DMS153 (cell line): ENCODE measurements at places on chromosomes 4 and X.

DNA sequence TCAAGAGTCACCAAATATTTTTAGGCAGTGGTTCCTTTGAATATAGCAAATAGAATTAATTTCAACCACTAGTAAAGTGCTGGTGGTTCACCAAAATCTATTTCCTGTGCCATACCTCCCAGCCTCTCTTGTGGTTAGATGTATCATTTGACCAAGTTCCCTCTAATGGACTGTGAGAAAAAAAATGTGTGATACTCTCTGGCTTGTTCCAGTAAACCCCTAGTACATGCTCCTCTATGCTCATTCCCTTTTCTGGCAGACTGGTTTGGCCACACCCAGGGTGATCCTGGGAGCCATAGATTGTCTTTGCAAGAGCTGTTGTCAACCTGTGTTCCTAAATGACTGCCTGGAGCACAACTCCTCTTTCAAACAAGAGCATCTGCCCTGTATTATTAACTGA lies 109.5 kb downstream of the FRAS1 start:
- DNase-seq, result no peak

DNA sequence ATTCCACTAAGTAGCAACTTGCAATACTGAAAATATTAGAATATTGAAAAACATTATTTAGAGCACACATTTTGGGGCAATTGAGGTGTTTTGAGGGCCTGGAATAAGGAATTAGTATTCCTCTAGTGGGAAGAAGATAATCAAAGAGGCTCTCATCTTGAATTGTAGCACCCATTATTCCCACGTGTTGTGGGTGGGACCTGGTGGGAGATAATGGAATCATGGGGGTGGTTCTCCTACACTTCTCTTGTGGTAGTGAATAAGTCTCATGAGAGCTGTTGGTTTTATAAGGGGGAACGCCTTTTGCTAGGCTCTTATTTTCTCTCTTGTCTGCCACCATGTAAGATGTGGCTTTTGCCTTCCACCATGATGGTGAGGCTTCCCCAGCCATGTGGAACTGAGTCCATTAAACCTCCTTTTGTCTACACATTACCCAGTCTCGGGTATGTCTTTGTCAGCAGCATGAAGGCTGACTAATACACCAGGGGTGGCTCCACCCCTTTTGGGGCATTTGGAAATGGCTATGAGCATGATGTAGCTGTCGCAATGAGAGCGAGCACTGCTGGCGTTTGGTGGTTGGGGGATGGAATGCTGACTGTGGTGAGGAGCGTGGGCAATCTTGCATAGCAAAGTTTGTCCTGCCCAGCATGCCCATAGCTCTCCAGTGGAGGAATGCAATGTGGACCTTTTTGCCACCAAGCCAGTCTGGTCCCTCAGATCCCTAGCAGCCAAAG lies 308.2 kb downstream of the FRMPD4 start:
- DNase-seq, result no peak

GRCh38 chr4:170400361-170400760 lies 310.6 kb upstream of the AADAT start:
- DNase-seq, result no peak

GRCh38 chrX:71096760-71097032 lies 1.0 kb downstream of the FOXO4 start:
- no peak for DNase-seq

GRCh38 chr4:8079031-8079885 lies 79.4 kb downstream of the ABLIM2 start:
- no peak for DNase-seq

GRCh38 chr4:1240721-1241465 lies 8.0 kb downstream of the CTBP1 start:
- no peak for DNase-seq

DNA sequence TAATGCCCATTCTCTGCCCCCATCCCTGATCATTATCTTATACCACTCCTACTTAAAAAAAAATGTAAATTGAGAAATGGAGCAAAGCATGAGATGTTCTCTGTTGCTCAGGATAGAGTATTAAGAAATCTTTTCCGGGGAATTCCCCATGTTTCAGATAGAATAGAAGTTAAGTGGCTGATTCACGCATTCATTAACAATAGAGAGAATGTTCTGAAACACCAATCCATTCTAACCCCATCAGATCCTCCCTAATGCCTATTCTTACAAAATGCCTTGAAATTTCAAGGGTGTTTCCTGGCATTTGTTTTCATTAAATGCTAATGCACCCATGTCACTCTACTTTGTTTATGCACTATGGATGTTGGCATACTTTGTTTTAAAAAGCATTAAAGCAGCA lies 101.1 kb downstream of the AREG start:
- DNase-seq, result no peak

DNA sequence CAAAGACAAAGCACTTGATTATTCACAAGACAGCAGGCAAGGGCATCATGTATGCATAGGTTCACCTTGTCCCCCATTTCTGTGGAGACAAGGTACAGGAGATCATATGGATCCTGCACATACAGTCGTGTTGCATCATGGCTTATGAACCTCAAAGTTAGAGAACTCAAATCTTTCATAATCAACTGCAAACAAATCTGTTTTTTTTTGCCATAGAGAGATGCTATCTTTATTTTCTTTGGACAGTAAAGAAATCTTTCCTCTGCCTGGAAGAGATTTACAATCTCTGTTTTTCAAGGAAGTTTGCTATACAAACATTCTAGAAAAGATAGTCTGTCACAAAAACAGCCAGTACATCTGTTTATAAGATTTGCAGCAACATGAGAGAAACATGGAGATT lies 578.8 kb downstream of the ANKRD50 start:
- DNase-seq, result no peak

DNA sequence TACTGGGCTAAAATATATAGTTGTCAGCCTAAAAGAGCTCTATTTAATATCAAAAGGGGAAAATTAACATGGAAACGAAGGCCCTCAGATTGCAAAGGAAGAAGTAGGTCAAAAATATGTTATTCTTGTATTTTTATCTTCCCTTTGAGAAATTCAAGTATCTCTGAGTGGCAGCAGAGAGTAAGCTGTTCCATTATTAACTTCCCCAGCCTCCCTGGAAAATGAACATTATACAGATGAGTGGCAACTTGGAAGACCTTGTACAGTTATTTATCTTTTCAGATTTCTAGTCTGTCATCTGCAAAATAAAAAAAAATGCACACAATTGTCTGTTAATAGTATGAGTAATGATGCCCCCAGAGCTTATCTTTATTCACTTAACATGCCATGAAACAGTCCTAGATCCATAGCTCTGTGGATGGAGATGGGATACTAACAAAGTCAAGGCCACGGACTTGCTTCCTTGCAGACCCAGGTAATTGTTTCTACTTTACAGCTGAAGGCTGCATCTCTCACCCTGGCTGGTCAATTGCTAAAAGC lies 93.0 kb downstream of the CORIN start:
- no peak for DNase-seq

GRCh38 chrX:102985192-102985591 lies 48.1 kb downstream of the RAB40AL start:
- no peak for DNase-seq

GRCh38 chr4:17613761-17614415 lies 553 bp upstream of the MED28 start:
- no peak for DNase-seq

DNA sequence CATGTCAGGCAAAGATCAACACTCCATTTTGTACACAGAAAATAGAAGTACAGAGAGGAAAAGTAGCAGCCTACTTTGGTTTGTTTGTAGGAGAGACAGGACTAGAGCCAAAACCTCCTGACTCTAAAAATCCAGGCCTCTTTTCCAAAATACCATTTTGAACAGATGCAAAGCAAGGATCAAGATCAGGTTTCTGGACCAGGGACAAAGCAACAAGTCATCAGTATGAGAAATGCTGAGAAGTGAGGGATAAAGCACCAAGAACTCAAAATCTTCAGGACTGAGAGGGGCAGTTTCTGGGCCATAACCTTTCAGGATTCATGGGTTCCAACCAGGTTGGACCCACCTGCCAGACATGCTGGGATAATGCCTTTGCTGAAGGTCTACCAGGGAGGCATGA lies 36.6 kb upstream of the MBTPS2 start:
- no peak for DNase-seq

- DNase-seq, result no peak
Observed at GRCh38 chr4:149065753-149066152, 623.5 kb upstream of the NR3C2 start.

- no peak for DNase-seq
Observed at GRCh38 chr4:186051096-186051495, 17.9 kb upstream of the TLR3 start.

DNA sequence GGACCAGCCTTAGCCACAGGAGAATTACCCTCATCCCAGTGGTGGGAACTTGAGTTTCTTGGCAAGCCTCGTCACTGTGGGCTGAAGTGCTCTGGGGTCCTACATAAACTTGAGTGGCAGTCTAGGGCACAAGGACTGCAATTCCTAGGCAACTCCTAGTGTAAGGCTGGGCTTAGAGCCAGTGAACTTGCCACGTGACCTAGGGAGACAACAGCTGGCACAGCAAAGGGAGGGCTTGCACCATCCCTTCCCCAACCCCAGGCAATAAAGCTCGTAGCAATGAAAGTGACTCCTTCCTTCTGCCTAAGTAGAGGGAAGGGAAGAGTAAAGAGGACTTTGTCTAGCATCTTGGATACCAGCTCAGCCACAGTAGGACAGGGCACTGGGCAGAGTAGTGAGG lies 81.8 kb downstream of the TEX11 start:
- no peak for DNase-seq

DNA sequence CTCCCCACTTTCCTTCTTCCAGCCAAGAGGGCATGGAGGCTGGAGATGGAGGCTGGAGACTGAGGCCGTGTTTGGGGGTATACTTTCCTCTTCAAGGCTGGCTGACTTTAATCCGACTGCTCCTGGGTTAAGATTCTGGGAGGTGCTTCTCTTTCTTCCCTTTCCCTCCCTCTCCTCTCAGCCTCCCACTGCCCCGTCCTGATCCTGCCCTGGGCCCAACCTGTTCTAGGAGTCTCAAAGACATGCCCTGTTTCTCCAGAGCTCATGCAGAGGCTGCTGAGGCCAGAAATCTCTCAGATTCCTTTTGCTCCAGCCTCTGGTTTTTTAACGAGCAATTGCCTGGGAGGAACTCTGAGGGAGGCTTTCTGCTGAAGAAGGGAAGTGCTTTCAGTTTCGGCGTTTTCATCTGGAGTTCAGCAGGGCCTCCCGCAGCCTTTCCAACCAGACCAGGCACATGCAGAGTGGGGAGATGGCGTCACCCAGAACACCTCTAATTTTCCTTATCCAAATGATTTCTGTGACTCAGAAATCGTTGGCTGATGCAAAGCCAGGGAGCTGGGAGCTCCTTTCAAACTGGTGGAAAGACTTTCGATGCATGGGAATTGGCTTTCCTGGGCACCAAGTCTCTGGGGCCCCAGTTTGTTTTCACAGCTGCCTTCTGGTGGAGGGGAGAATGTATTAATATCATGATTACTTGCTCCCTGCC lies 34.5 kb upstream of the FAM9C start:
- no peak for DNase-seq

GRCh38 chr4:41143311-41144039 lies 70.9 kb downstream of the APBB2 start:
- no peak for DNase-seq

- no peak for DNase-seq
Observed at GRCh38 chrX:132565273-132565672, 76.4 kb upstream of the MBNL3 start.

DNA sequence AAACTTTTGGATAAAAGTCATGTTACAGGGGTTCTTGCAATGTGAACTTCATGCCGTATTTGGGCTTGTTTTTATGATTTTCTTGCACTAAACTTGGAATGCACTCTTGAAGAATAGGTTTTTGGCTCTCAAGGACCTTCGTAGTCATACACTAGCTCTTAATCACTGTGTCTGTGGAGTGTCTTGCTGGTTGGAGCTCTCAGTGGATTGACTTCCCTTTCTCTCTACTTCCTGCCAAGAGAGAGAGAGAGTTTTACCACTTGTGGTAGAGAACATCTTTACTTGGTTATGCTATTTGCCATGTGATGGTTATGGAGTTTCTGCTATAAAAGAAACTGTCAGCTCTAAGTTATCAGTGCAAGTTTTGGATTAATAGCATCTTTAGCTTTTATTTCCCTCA lies 112.4 kb downstream of the BMPR1B start:
- DNase-seq, result no peak
